ENCODE measurements at places on chromosomes 5 and 9.
A peak's percentile ranks its signal among the peaks of the same experiment; 100 is the strongest.

- peak; percentile 86 for DNase-seq
These were observed 65.4 kb upstream of the ARAP3 start for GRCh38 chr5:141747152-141748141.

- DNase-seq = no peak
These were observed 29.0 kb upstream of the PITX1 start for GRCh38 chr5:135063056-135063445.

DNA sequence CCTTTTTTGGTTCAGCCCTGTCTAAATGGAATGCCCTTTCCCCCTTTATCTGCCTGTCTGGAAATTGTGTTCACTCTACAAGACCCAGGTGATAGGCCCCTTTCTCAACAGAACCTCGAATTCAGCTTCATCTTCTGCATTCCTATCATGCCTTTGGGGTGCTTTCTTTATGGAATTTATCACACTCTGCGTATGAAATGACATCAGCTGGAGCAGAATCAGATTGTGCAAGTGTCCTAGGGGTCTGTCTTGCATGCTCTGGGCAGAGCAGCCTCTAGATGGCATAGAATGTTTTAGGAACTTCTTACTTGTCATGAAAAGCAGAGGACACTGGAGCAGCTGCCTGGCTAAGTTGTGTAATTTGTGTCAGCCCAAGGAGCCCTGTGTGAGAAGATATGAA is 84.9 kb downstream of the ISL1 start:
- DNase-seq = no peak

- DNase-seq = no peak
These were observed 96.4 kb downstream of the EBF1 start for GRCh38 chr5:159003045-159004030.

GRCh38 chr9:18159254-18159653 is 314.7 kb upstream of the ADAMTSL1 start:
- no peak for DNase-seq

DNA sequence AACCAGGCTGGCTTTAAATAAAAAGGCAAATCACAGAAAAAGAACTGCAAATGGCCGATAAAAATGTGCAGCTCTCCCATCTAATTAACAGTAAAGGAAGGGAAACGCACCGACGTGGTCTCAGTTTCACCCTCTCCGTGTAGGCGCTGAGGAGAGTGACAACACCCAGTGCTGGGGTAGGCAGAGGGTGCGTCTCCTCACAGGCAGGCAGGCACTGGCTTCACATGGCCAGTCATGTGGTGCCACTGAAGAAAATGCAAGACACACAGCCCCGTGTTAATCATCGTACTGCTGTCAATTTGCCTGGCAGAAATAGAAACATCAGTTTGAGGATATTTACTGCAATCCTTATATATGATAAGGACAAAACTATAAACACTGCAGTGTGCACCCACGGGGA is 178.4 kb downstream of the FANCC start:
- DNase-seq = no peak

DNA sequence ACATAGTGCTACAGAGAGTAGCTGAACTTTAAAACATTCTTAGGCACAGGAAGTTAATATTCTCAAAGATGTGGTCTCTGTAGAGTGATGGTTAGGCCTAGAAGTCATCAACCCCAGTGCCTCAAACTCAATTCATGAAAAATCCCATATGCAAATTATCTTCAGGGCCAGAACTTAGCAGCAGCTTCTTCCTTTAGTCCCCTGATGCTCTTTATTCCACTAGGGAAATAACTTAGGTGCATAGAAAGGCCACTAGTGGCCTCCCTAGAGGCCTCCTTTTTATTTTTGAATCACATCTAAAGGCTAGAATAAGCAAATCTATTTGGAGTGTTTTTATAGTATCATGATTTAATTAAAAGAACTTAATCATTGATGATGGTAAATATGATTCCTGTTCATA is 88.3 kb downstream of the GIN1 start:
- no peak for DNase-seq

DNA sequence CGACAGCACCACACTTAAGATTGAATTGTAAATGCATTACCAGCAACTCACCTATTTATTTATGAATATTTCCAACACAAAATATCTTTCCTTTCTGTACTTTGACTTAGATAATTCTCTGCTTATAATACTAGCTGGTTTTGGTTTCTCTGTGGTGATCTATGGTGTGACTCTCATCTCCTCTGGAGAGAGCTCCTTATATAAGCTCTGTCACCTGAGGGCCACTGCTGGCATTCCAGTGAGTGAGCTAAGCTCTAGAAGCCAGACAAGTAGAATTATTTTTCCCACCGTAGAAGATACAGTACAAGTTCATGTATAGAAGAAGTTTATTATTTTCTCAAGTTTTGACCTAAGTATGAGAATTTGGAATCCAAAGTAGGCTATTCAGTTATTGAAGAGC is 111.5 kb downstream of the CDC42SE2 start:
- no peak for DNase-seq

- DNase-seq = no peak
These were observed 96.5 kb downstream of the PBX3 start for GRCh38 chr9:125843646-125844045.

DNA sequence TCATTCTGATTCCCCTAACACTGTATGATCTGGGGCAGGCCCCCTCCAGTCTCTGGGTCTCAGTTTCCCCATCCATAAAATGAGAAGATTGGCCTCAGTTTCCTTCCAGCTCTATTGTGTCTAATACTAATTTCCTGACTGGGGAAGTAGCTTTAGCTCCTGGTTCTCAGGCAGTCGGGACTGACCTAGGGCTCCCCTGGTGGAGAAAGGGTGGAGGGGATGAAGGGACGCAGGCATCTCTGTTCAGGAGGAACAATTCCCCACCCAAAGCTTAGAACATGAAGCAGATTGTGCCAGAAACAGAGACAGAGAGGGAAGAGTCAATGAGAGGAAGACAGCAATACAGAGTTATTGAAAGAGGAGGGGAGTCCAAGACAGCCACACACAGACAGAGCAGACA is 14.2 kb upstream of the PTGS1 start:
- DNase-seq = no peak

GRCh38 chr5:149434162-149435014 is 55.3 kb upstream of the IL17B start:
- DNase-seq = no peak

GRCh38 chr9:110058304-110058953 is 149.5 kb downstream of the C9orf152 start:
- no peak for DNase-seq

GRCh38 chr5:64181440-64181839 is 15.8 kb downstream of the RNF180 start:
- DNase-seq = no peak

DNA sequence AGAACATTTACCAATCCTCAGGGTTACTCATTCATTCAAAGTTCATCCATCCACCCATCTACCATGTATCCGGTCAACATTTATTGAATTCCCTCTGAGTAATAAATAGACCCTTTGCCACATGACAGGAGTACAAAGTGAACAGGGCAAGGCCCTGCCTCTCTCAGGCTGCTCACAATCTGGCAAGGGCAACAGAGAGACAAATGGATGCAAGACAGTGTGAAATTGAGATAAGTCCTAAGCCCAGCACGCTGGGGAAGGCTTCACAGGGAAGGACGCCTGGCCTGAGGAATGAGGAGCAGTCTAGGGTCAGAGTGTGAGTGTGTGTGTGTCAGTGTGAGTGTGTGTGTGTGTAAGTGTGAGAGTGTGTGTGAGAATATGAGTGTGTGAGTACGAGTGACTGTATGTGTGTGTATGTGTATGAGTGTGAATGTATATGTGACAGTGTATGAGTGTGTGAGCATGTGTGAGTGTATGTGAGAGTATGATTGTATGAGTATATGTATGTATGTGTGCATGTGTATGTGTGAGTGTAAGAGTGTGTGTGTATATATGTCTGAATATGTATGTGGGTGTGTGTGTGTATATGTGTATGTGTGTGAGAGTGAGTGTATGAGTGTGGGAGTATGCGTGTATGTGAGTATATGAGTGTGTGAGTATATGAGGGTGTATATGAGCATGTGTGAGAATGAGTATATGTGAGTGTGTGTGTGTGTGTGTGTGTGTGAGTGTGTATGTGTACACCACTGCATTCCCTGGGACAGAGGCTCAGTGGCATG is 145.6 kb downstream of the FSTL4 start:
- no peak for DNase-seq

DNA sequence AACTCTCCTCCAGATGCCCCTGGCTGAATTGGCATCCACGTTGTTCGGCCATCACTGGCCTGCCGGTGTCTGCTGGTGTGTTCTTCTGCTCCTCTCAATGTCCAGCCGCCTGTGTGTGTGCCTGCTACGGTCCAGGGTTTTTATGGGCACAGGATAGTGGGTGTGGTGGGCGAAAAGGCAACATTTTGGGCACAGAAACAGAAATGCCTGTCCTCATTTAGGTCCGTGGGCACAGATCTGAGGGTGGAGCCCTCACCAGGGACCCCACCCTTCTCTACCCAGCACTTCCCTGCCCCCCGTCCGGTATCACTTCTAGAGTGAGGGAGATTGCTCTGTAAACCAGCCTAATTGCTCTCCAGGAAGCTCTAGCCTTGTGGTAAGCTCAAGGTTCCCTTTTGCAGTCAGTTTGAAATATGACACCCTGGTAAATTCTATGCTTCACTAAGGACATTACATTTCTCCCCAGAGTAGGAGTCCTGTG is 410.1 kb downstream of the MAT2B start:
- DNase-seq = no peak

- no peak for DNase-seq
These were observed 87.7 kb downstream of the GALNT10 start for GRCh38 chr5:154278186-154278585.

GRCh38 chr9:73667749-73668148 is 516.1 kb downstream of the ANXA1 start:
- DNase-seq = no peak

- DNase-seq = no peak
These were observed 21.0 kb upstream of the GSN start for GRCh38 chr9:121246821-121247561.

- DNase-seq = no peak
These were observed 198.0 kb downstream of the GAS1 start for GRCh38 chr9:86749161-86749893.

GRCh38 chr9:78236551-78236910 is 656 bp downstream of the CEP78 start:
- DNase-seq = no peak

GRCh38 chr9:92378865-92379560 is 25.4 kb downstream of the OGN start:
- DNase-seq = no peak

DNA sequence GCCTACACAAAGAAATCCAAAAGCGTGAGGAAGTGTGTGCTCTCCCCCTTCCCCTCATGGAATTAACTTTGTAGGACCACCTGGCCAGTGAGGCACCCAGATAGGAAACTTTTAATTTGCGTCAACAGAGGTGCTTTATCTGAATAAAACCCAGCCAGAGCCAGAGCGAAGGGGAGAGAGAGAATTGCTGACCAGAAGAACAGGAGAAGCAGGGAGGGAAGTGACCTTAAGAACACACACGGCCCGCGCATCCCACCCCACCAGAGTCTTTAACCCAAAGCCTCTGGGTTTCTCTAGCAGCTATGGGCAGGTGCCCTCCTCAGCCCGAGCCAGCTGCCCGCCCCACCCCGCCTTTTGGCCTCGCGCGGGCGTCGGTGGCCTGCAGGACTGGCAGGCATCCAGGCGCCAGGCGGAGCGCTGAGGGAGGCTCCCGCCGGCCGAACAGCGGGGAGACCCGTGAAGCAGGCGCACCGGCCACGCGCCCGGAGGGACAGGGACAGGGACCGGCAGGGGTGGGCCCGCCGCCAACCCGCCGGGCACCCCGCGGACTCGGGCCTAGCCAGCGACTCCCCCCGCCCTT is 580 bp downstream of the ERAP1 start:
- DNase-seq = peak; percentile 92

Measured in cardiac septum (tissue), 1 donor.